ENCODE measurements at places on chromosomes 13 and 19. TPM values are rescaled to one million over a fixed set of nuclear protein-coding genes. Genes with fewer than 3 reads are reported as not detected.

DNA sequence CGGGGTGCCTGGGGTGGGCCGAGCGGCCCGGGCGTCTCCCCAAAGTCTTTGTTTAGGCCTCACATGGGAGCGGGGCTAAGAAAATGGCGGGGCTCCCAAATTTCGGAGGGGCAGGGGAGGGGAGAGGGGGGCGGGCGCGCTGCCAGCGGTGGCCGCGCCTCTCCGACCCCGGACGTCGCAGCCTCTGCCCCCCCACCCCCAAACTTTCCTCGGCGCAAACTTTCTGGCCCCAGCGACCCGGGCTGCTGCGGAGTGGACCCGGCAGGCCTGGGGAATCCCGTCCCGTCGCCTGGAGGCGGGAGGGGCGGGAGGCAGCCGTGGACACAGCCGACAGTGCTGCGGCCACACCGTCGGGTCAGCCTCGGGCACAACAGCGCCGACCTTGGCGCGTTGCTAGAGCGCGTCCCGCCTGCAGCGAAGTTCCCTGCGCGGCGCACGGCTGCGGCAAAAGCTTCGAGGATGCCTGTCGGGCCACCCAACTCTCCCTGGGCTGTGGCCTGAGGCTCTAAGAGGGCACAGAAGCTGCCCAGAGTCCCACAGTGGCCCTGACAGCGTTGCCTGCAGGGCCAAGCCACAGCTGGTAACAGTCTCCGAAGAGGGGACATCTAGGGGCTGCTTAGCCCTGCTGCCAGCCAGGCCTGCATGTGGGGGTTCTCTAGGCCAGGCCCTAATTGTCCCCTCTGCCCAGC lies 1.3 kb downstream of the NFIX start:
- peak overlapping the region; percentile 38 for H3K4me3 ChIP-seq
- H3K27me3 ChIP-seq, result peaks cover 31% of the 10 kb centered on the region
- no peak overlapping the region for H3K27ac ChIP-seq
- peaks cover 3% of the 10 kb centered on the region for H3K36me3 ChIP-seq

GRCh38 chr13:100063333-100063732 lies 25.6 kb upstream of the PCCA start:
- H3K4me3 ChIP-seq, result no peak overlapping the region
- no peak for DNase-seq
- H3K4me1 ChIP-seq, result no peaks in the 10 kb centered on the region
- no peak overlapping the region for H3K27ac ChIP-seq
- peaks cover 8% of the 10 kb centered on the region for H3K36me3 ChIP-seq

DNA sequence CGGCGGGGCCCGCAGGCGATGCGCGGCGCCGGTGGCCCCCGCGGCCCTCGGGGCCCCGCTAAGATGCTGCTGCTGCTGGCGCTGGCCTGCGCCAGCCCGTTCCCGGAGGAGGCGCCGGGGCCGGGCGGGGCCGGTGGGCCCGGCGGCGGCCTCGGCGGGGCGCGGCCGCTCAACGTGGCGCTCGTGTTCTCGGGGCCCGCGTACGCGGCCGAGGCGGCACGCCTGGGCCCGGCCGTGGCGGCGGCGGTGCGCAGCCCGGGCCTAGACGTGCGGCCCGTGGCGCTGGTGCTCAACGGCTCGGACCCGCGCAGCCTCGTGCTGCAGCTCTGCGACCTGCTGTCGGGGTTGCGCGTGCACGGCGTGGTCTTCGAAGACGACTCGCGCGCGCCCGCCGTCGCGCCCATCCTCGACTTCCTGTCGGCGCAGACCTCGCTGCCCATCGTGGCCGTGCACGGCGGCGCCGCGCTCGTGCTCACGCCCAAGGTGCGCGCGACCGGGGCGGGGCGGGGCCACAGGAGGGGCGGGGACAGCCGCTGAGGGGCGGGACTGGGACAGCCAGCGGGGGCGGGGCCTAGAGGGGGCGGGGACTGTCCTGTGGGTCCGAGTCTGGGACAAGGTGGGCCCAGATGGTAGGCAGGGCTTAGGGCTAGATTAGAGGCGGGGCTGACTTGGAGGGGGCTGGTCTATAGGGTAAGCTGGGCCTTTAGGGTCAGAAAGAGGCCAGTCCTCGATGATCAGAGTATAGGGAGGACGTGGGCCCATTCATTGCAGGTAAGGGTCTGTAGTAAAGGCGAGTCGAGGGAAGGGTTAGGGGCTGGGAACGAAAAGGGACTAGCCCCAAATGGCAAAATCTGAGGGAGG lies 5.1 kb downstream of the GRIN2D start:
- H3K4me3 ChIP-seq, result peak overlapping the region; percentile 77
- H3K36me3 ChIP-seq, result peaks cover 3% of the 10 kb centered on the region
- H3K27ac ChIP-seq, result peak overlapping the region; percentile 12
- H3K4me1 ChIP-seq, result peaks cover 35% of the 10 kb centered on the region
- peak; percentile 86 for DNase-seq

DNA sequence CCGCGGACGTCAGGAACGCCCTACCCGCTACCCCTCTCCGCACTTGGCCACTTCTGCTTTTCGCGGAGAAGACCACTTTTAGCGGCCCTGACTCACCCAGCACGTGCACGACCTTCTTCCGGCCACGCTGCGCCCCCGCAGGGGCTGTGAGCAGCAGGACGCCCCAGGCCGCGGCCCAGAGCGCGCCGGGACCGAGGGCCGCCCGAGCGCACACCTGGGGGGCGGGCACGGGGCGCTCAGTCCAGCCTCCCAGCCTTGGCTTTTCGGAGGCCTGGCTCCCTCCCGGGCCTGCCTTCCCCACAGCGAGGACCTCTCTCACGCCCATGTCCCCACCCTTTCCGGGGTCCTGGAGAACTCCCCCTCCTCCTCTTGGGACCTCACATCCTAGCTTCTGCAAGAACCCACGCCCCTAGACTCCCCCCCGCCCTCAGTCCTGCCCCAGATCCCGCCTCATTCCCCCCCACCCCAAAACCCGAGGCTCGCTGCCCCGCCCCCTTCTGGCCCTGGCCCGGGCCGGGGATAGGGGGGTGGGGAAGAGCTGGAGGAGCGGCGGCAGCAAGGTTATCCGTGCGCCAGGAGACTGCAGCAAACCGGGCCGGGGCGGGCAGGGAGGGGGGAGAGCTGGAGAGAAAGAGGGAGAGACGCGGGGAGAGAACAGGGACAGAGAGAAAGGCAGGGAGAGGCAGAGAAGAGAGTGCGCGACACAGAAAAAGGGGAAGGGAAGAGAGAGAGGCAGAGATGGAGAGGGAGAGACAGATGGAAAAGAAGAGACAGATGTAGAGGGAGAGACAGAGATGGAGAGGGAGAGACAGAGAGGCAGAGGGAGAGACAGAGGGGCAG lies 11.5 kb downstream of the TM6SF2 start:
- no peak overlapping the region for H3K27ac ChIP-seq
- H3K4me1 ChIP-seq, result peaks cover 2% of the 10 kb centered on the region
- no peak for DNase-seq
- no peaks in the 10 kb centered on the region for H3K36me3 ChIP-seq
- peaks cover 46% of the 10 kb centered on the region for H3K27me3 ChIP-seq

- H3K36me3 ChIP-seq, result no peaks in the 10 kb centered on the region
- no peak overlapping the region for H3K27ac ChIP-seq
- H3K4me1 ChIP-seq, result no peaks in the 10 kb centered on the region
- no peak for DNase-seq
- H3K4me3 ChIP-seq, result no peak overlapping the region
- peaks cover 4% of the 10 kb centered on the region for H3K27me3 ChIP-seq
These were observed 229.6 kb upstream of the HTR2A start for GRCh38 chr13:47126432-47126831.

- no peaks in the 10 kb centered on the region for H3K4me1 ChIP-seq
- H3K4me3 ChIP-seq, result no peak overlapping the region
- H3K36me3 ChIP-seq, result no peaks in the 10 kb centered on the region
- no peak for DNase-seq
These were observed 61.5 kb upstream of the ZNF536 start for GRCh38 chr19:30310602-30311263.

The NOSIP gene
- 288 TPM for total RNA-seq
